ENCODE measurements at places on chromosomes 1 and 21. TPM values are rescaled to one million over a fixed set of nuclear protein-coding genes. Genes with fewer than 3 reads are reported as not detected.

DNA sequence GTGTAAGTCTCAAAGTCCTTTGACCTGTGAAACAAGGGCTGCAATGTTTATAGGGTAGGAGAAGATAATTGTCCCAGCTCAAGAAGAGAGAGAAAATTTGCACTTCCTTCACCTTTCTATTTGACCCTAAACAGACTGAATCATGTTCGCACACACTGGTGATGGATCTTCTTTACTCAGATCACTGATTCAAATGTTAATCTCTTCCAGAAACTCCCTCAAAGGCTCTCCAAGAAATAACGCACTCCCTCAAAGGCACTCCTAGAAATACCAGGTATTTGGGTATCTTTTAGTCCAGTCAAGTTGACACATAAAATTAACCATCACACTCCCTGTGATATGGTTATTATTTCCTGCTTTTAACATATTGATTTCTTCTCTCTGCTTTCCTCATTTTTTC lies 30.5 kb upstream of the PTGS2 start:
- DNase-seq, result no peak

DNA sequence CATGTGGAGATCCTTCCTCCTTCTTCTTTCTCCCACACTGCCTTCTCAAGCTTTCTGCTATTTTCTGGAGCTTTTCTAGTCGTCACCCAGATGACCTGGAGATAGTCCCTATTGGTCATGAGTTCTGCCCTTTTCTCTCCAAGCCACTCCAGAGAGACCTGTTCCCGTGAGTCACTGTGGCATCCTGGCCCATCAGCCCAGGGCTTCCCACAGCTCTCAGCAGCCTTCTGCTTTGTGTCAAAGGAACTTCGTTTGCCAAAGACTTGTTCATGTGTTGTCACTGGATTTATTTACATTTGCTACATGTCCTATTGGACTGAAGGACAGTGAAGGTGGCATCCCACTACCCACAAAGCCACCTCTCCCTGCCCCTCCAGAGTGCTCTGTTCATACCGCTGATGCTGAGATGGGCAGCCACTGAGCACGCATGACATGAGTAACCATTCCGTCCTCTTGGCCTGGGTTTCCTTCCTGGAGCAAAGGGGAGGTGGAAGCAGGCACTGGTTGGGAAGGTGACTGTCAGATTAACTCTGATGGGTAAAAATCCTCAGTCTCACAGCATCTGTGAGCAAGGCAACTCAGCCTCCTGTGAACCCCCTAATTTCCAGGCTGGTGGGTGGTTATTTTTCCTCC lies 119.2 kb downstream of the EDEM3 start:
- no peak for DNase-seq

DNA sequence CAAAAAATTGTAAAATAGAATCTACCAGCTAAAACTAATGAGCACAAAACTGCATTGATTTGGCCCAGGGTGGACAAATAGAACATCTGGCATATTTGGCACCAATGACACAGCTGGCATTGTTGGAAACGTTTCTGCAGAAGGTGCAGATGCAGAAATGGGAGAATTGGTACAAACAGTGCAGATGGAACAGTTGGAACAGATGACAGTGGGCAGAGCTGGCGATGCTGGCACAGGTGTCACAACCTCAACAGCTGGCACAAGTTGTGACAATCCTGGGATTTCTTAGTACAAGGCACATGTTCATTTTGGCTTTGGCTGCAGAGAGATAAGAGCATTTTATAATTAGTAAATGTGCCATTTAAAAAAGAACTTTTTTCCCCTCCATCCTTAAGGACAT lies 91.1 kb upstream of the ZBTB18 start:
- DNase-seq, result no peak

GRCh38 chr1:16145030-16145661 lies 10.7 kb downstream of the EPHA2 start:
- DNase-seq, result peak; percentile 82

ADORA3 gene
- total RNA-seq, result not detected

OR6K3 gene
- not detected for total RNA-seq

DFFB gene
- 5.8 TPM for total RNA-seq

OSBPL9 gene
- 112 TPM for total RNA-seq
